ENCODE measurements at places on chromosomes 5 and 9. TPM values are rescaled to one million over a fixed set of nuclear protein-coding genes. Genes with fewer than 3 reads are reported as not detected.
A peak's percentile ranks its signal among the peaks of the same experiment; 100 is the strongest.

DNA sequence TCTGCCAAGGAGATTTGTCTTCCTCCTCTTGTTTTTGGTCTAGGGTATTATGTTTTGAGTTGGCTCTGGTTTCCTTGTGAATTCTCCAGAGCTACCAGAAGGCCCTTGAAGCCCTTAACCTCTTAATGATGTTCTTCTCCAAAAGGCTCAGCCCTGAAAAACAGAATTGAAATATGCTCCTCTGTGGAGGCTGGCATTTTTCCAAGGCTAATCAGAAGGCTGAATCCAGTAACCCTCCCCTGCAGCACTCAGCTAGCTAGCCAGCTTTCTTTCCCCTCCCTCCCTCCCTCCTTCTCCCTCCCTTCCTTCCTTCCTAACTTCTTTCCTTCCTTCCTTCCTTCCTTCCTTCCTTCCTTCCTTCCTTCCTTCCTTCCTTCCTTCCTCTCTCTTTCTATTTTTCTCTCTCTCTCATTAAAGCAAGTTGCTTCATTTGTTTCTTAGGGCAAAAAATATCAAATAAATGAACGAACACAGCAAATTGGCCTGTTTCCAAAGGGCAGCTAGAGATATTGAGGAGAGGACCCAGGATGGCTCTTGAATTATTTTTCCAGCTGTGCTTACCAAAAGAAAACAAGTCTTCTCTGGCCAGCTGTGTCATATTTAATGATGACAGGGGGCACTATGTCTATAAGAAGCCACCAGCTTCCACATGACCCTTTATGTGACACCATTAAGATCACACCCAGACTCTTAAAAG, 38.7 kb downstream of the JAKMIP2 start:
- no peaks in the 10 kb centered on the region for H3K4me1 ChIP-seq
- no peak overlapping the region for H3K4me3 ChIP-seq
- DNase-seq, result no peak

DNA sequence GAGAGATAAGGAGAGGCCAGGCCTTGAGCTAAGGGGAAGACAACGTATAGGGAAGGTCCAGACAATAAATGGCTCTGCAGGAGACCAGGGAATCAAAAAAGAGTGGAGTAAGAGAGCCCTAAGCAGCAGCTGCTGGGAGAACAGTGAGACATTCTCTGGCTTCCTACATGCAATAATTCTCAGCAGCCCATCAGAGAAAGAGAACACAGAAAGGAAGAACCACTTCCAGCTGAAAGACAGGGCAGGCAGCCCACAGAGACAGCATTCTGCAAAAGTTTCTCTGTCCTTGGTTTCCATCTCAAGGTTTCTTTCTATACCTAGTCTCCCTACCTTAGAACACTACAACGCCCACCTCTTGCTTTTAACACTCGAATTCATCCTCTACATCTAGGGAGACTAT, 189.9 kb downstream of the DEPDC1B start:
- no peak overlapping the region for H3K4me3 ChIP-seq
- H3K36me3 ChIP-seq, result no peaks in the 10 kb centered on the region
- H3K27me3 ChIP-seq, result no peaks in the 10 kb centered on the region
- no peak for DNase-seq
- H3K27ac ChIP-seq, result no peak overlapping the region
- H3K4me1 ChIP-seq, result no peaks in the 10 kb centered on the region

DNA sequence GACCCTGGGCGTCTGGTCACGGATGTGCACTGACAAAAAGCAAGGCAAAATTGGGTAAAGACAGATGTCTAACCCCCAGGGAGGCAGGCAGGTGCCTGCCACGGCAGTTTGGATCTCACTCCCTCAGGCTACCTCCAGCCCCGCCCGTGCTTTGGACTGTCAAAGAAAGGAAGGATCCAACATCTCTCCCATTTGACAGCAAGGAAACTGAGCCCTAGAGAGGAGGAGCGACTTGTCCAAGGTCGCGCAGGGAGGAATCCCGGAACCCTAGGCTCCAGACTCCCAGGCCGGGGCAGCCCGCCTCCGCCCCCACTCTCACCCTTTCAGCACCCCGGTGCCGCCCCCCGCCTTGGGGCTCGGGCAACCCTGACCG, 376 bp downstream of the GOLGA1 start:
- H3K4me3 ChIP-seq, result peak overlapping the region; percentile 91
- no peaks in the 10 kb centered on the region for H3K27me3 ChIP-seq
- no peak for DNase-seq
- no peaks in the 10 kb centered on the region for H3K36me3 ChIP-seq
- peak overlapping the region; percentile 93 for H3K27ac ChIP-seq

DNA sequence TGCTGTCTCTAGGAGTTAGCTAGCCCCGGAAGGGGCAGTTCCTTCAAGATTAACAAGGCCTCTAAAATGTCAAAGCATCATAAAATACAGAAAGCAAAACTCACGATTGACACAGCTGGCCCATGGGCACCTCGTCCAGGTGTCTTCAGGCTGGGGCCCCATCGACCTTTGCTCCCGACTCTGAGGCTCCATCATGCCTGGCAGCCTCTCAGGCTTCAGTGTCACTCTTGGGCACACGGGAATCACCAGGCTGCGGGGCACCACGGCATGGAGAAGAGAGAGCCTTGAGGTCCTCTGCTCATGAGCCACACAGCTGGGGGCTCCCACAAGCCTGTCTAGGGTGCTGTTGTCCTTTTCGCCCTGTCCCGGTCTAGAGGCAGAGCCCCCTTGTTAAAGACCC, 161.2 kb downstream of the GAPVD1 start:
- H3K27me3 ChIP-seq, result no peaks in the 10 kb centered on the region
- no peaks in the 10 kb centered on the region for H3K4me1 ChIP-seq
- H3K4me3 ChIP-seq, result no peak overlapping the region
- no peak overlapping the region for H3K27ac ChIP-seq

GRCh38 chr9:114290561-114290986, 32.3 kb upstream of the ORM1 start:
- H3K27ac ChIP-seq, result no peak overlapping the region
- H3K36me3 ChIP-seq, result no peaks in the 10 kb centered on the region
- no peak for DNase-seq
- H3K4me1 ChIP-seq, result no peaks in the 10 kb centered on the region
- H3K4me3 ChIP-seq, result no peak overlapping the region

- H3K4me3 ChIP-seq, result no peak overlapping the region
- no peaks in the 10 kb centered on the region for H3K27me3 ChIP-seq
- no peaks in the 10 kb centered on the region for H3K4me1 ChIP-seq
- no peaks in the 10 kb centered on the region for H3K36me3 ChIP-seq
- no peak overlapping the region for H3K27ac ChIP-seq
Measured at GRCh38 chr9:13429301-13430190, 150.1 kb upstream of the MPDZ start.

DNA sequence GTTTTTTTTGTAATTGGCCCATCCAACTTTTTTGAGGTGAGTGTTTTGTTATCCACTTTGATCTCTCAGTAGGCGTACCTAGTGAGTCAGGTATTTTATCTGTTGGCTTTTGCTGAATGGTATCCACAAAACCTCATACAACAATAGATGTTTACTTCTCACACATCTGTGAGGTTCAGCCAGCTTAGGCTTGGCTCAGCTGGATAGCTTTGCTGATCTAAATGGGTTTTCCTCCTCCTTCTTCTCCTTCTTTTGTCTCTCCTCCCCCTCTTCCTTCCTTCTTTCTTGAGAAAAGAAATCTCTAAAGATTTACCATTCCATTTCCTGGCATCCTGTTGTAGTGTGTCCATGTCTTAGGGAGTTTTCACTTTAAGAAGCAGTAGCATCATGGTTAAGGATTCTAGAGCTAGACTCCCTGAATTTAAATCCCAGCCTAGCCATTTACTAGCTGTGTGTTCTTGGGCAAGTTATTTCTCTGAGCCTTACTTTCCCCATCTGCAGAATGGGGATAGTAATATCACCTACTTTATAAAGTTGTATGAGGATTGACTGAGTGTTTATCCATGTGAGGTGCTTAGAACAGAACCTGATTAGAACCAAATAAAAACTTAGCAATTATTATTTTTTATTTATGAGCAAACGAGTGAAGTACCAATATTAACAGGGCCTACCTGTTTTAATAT, 126.3 kb downstream of the ARHGAP26 start:
- no peak overlapping the region for H3K4me3 ChIP-seq
- no peaks in the 10 kb centered on the region for H3K27me3 ChIP-seq
- no peak for DNase-seq
- H3K36me3 ChIP-seq, result peaks cover 5% of the 10 kb centered on the region

DNA sequence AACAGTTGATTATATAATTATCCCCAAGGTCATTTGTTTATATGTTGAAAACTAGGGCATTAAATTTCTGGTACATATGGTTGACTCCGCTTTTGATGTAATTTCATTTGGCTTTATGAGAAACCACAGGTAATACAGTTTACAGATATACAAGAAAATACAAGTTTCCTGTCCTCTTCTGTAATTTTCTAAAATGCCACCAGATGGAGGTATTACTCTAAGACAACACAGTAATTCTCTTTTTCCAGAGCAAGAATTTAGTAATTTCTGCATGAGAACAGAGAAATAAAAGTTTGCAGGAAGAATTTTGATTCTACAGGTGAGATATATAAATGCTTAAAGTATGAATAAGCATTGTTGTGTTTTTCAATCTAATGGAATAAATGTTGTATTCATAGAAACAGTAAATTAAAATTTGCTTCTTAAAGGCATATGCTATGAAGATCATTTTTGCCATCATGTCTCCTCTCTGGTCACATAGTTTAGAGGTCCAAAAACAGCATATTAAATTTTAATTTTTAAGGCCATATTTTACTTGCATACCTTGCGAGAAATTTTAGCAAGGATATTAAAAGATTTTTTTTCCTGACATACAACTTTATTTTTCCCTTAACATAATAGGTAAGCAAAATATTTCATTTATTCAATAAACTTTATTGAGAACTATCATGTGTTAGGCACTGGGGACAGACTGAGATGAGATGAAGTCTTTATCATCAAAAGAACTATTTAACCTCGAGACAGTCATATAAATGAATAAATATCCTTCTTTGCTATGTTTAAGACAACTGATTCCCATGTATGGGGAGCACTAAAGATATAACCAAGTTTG, 22.7 kb downstream of the CHD1 start:
- DNase-seq, result no peak
- peaks cover 6% of the 10 kb centered on the region for H3K4me1 ChIP-seq
- H3K27ac ChIP-seq, result no peak overlapping the region

DNA sequence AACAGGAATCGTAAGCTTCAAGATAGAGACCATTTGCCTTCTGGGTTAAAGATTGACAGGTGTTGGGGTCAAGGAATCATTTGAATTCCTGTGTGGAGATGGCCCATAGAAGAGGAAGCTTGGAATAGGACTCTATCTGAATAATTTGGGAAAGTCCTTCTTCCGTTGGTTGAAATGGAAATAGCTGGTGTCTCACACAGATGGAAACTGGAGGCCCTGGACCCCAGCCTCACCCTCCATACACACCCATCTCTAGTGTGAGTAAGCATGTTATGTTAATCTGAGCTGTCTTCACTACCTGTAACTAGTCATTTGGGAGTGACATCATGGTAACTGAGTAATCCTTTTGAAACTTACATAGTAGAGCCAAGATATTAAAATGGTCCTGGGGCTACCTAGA, 184.4 kb downstream of the CD180 start:
- DNase-seq, result no peak
- peaks cover 4% of the 10 kb centered on the region for H3K4me1 ChIP-seq
- H3K36me3 ChIP-seq, result no peaks in the 10 kb centered on the region
- H3K27ac ChIP-seq, result no peak overlapping the region
- no peak overlapping the region for H3K4me3 ChIP-seq

GRCh38 chr9:3035579-3036332, 191.9 kb upstream of the PUM3 start:
- H3K4me1 ChIP-seq, result no peaks in the 10 kb centered on the region
- DNase-seq, result no peak
- no peaks in the 10 kb centered on the region for H3K27me3 ChIP-seq
- no peak overlapping the region for H3K27ac ChIP-seq
- H3K4me3 ChIP-seq, result no peak overlapping the region

- no peaks in the 10 kb centered on the region for H3K36me3 ChIP-seq
- H3K27ac ChIP-seq, result no peak overlapping the region
- no peaks in the 10 kb centered on the region for H3K27me3 ChIP-seq
- H3K4me1 ChIP-seq, result no peaks in the 10 kb centered on the region
- no peak overlapping the region for H3K4me3 ChIP-seq
Measured at GRCh38 chr9:84271531-84271900, 69.0 kb downstream of the SLC28A3 start.

GRCh38 chr9:123651273-123651672, 278.7 kb downstream of the DENND1A start:
- no peak for DNase-seq
- H3K36me3 ChIP-seq, result no peaks in the 10 kb centered on the region
- no peak overlapping the region for H3K4me3 ChIP-seq
- H3K27me3 ChIP-seq, result no peaks in the 10 kb centered on the region

- H3K4me3 ChIP-seq, result no peak overlapping the region
- no peak overlapping the region for H3K27ac ChIP-seq
- no peak for DNase-seq
- no peaks in the 10 kb centered on the region for H3K4me1 ChIP-seq
- H3K36me3 ChIP-seq, result no peaks in the 10 kb centered on the region
Measured at GRCh38 chr5:150305095-150305494, 2.4 kb upstream of the ARSI start.

- DNase-seq, result no peak
- H3K27me3 ChIP-seq, result no peaks in the 10 kb centered on the region
- no peaks in the 10 kb centered on the region for H3K4me1 ChIP-seq
- H3K36me3 ChIP-seq, result peaks cover 19% of the 10 kb centered on the region
- no peak overlapping the region for H3K4me3 ChIP-seq
- no peak overlapping the region for H3K27ac ChIP-seq
Measured at GRCh38 chr9:97431044-97431441, 19.1 kb downstream of the TDRD7 start.

DNA sequence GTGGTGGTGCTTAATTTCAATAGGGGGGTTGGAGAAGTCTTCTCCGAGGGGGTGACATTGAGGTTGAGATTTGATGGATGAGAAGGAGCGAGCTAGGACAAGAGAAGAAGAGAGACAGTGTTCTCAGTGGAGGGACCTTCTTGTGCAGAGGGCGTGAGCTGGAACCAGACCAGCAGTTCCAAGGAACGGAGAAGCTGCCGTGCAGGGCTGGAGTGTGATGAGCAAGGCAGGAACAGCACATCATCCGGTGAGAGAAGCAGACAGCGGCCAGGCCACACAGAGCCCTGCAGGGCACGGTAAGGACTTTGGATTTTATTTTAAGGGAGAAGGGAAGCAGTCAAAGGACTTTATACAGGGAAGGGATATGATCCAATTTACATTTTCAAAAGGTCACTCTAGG, 206.9 kb downstream of the MELK start:
- DNase-seq, result no peak
- no peaks in the 10 kb centered on the region for H3K36me3 ChIP-seq
- no peaks in the 10 kb centered on the region for H3K4me1 ChIP-seq
- no peaks in the 10 kb centered on the region for H3K27me3 ChIP-seq

Gene ERCC8
- total RNA-seq, result 14.0 TPM

Gene SCAMP1
- 15.2 TPM for total RNA-seq

Gene GLDC
- total RNA-seq, result 3.8 TPM

Gene HTR4
- total RNA-seq, result not detected

Gene PPP3R2
- not detected for total RNA-seq

Gene NUTM2F
- not detected for total RNA-seq

Gene ARHGAP26
- 19.7 TPM for total RNA-seq

Gene SLC36A2
- not detected for total RNA-seq

Gene ZFP2
- total RNA-seq, result 0.40 TPM

Gene LCN10
- 1.1 TPM for total RNA-seq
